Left lobe of liver (tissue), 2 donors: ENCODE measurements at places on chromosomes 12 and 14. TPM values are rescaled to one million over a fixed set of nuclear protein-coding genes. Genes with fewer than 3 reads are reported as not detected.
A peak's percentile ranks its signal among the peaks of the same experiment; 100 is the strongest.

GRCh38 chr12:114547636-114548035, 136.3 kb downstream of the TBX3 start:
- no peak for DNase-seq

DNA sequence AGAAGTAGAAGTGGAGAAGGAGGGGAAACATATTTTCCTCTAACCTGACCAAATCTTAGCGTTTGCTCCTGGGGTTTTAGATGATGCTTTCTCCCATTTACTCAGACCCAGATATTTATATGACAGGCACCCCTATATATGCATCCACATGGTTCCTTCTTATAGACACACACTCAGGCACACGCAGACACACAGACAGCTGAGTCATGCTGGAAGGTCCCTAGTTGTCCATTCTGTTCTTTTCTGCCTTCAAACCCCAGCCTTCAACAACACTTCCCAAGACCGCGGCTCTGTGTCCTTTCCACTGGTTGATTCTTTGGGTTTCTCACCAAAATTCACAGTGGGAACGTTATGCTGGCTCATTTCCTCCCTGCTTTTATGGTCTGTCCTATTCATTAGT, 52.1 kb downstream of the HSPB8 start:
- DNase-seq, result no peak

DNA sequence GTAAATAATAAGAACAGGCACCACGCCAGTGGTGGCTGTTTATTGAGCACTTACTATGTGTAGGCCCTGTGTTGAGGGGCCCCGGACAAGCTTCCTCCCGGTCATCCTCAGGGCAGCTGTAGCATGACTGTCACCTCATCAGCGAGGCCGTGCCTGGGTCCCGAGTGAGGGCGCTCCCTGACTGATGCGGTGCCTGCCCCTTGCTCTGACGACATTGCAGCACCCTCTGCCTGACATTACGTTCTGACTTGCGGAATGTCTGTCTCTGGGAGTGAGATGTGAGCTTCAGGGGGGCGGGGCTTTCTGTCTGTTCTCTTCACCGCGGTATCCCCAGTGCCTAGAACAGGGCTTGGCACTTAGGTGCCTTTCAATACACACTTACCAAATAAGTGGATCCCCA, 167.6 kb downstream of the RBM19 start:
- DNase-seq, result no peak

- DNase-seq, result no peak
Observed at GRCh38 chr12:112841906-112842305, 50.4 kb downstream of the RPH3A start.

GRCh38 chr12:106205208-106206069, 42.4 kb downstream of the CKAP4 start:
- peak; percentile 83 for DNase-seq

- no peak for DNase-seq
Observed at GRCh38 chr12:103114296-103115055, 157.0 kb downstream of the ASCL1 start.

The KITLG gene
- total RNA-seq, result 1.4 TPM

GRCh38 chr14:55519473-55520080, 60.4 kb upstream of the KTN1 start:
- no peak for DNase-seq

GRCh38 chr12:25156061-25156460, 38.9 kb downstream of the DNAI7 start:
- DNase-seq, result no peak

The TSPAN8 gene
- 12.0 TPM for total RNA-seq

DNA sequence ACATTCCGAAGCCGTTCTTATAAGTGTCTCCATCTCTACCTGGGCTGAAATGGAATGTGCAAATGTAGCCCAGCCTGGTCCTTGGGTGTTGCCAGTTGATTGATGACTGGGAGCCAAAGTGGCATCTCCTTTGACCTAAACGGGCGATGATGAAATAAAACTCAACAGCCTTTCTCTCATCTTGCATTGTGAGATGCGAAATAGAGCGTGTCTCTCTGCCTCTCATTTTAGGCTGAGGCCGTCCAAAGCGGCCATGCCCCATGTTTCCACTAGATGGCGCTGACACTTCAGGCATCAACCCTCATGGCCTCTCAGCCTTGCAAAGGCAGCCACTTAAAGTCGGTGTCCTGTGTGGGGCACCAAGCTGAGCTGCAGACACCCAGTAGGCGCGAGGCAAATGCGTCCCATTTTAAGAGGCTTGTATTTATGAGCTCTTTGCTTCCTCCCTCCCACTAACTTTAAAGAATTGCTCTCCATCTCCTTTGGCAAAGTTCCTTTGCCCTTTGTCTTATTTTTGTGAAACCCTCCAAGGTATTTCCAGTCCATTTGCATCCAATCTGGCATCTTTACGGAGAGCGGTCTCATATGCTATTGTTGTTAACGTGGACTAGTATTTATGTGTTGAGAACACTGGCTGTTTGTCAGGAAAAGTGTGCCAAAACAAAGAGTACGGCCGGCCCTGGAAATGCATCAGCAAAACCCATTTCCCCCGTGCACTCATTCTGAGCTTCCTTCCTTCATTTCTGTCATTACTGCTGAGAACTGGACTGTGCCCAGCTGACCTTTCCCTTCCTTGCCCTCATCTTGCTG, 25.0 kb downstream of the GPRC5A start:
- DNase-seq, result peak; percentile 85

DNA sequence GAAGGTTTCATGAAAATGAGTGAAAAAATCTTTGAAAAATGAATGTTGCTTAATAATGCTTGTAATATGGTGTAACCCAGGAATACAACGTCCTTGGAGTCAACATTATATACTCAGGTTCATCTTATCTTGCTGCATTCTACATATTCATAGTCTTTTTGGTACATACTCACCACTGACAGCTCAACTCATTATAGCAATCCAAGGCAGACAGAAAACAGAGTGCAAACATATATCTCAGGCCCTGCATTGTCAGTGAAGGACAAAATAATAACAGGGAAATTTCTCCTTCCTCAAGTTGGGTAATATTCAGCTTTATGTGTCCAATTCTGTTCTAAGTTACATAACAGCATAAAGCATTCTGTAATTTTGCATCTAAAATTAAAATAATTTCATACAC, 1353.0 kb upstream of the SEL1L start:
- DNase-seq, result no peak

The CNTN1 gene
- 0.60 TPM for total RNA-seq

DNA sequence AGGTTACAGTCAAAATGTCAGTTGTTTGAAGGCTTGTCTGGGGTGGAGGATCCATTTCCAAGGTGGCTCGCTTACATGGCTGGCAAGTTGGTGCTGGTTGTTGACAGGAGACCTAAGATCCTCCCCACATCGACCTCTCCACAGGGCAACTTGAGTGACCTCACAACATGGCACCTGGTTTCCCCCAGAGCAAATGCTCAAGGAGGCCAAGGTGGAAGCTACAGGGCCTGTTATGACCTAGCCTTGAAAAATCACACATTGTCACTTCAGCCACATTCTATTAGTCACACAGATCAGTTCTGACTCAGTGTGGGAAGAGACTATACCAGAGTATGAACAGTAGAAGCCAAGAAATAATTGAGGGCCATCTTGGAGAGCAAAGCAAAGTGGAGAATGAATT, 11.3 kb upstream of the GNG2 start:
- no peak for DNase-seq

The BDKRB1 gene
- total RNA-seq, result not detected

The INSM2 gene
- total RNA-seq, result not detected

DNA sequence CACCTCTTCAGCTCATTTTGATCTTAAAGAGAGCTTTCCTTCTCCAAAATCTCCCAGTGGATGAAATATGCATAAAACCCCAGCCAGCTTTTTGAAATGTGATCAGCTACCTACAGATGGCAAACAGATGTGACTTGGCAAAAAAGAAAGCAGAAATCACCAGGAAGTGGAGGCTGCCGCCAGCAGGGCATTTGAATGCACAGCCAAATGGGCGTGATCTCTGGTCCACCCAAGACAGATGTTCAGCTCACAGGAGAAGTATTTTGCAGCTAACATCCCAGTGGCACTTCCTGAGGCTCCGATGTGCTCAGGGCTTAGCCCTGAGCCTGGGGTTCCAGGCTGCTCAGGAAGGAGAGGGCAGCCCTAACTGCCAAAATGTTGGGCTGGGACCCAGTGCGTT, 78.3 kb downstream of the LGMN start:
- DNase-seq, result no peak

DNA sequence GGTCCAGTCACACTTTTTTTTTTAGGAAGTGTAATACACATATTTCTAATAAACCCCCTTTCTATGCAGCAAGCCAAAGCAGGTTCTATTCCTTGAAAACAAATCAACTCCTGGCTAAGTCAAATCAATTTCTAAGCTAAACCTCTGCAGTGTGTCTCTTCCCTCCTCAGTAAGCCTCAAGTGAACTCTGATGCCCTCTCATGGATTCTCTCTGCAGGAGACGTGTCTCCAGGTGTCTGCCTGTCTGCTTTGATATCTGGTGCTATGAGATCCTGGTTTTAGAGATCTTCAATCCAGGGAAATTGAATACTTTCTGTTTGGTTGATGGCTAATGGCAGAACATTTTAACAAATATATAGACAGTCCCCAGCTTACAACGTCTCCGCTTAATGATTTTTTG, 791.7 kb downstream of the AACS start:
- DNase-seq, result no peak

GRCh38 chr14:34604995-34605394, 25.0 kb downstream of the SNX6 start:
- DNase-seq, result no peak

DNA sequence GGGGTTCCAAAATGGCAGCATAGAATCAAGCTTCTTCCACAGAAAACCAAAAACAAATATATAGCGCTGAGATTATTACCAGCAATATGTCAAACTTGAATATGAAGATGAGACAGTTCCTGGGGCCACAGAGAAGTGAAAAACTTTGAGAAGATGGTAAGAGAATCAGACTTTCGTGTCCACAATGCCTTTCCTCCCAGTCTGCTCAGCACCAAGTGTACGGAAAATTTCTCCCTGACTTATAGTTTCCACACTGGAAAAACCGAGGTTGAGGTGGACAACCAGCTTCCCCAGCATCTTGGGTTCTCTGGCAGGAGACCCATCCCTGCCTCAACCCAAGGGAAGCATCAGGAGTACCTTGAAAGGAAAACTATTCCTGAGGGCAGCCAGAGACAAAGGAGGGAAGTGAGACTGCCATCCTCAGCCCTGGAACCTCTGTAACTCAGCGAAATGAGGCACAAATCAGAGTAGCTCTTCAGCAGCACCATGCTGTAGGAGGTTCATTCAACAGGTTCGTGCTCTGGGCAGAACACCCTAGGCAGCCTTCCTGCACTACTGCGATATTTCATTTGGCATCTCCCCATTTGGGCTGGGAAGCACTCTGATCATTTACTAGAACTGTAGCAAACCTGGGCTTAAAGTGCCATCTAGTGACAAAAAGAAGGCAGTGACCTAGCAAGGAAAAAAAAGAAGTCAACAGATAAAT, 52.4 kb upstream of the CAPRIN2 start:
- no peak for DNase-seq

DNA sequence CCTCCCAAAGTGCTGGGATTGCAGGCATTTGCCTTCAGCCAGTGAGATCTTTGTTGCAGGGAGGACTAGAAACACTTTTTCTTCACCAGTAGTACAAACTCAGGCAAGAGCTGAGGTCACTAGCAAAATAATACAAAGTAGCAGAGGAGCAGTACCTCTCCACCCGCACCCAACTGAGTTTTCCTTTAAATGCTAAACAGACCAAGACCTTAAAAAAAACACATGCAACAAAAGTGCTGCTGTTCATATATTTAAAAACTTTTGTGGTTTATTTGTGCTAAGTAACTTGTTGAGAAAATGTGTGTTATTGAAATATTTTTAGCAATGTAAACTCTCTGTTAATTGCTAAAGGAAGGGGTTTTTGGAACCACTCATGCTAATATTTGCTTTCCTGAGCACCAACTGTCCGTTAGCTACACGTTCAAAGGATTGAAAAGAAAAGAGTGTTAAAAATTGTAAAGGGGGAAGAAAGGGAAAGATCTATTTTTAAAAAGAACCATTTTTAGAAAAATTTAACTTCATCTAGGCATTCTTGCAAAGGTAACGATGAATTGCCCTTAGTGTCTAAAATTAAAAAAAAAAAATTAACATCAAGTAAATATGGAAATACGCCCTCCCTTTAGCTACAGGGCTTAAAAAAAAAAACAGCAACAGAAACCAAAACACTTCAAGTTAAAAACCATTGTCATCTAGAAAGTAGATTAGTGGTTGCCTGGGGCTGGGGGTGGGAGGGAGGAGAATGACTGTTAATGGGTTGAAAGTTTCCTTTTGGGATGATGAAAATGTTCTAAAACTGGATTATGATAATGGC, 114.0 kb upstream of the KRAS start:
- no peak for DNase-seq

- no peak for DNase-seq
Observed at GRCh38 chr12:11660624-11661023, 11.2 kb downstream of the ETV6 start.
